ENCODE measurements at places on chromosomes 3 and 15.

DNA sequence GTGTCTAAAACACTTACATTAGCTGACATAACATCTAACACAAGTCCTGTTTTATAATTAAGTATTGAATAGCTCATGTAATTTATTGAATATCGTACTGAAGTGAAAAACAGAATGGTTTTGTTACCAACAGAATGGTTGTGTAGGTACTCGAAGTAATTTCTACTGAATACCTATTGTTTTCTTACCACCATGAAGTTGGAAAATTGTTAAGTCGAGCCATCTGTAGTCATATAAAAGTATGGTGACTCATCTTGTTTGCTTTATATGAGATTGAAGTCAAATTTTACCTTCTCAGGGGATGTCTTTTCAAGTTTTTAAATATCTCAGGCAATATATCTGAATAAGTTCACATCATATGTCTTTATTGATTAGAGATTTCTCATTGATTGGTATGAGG, 37.6 kb downstream of the PIAS1 start:
- no peak for DNase-seq

DNA sequence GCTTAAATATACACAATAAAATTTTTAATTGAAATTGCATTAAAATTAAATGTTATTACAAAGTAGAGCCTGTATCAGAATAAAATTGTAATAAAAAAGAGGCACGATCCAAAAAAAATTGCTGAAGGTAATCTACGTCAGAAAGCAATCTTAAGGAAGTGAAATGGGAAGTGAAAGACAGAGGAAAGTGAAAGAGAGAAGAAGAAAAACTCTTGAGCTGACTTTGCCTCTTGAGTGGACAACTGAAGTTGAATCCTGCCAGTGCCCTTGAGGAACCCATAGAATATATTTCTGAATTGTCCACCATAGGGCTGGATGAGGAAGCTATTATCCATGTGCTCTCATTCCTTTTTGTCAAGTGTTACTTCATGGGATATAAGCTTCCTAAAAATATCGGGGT, 285.1 kb upstream of the STAC start:
- DNase-seq = no peak

GRCh38 chr15:67311731-67312130, 57.1 kb downstream of the IQCH start:
- DNase-seq = no peak

GRCh38 chr3:111143-112069, 85.2 kb upstream of the CHL1 start:
- no peak for DNase-seq

DNA sequence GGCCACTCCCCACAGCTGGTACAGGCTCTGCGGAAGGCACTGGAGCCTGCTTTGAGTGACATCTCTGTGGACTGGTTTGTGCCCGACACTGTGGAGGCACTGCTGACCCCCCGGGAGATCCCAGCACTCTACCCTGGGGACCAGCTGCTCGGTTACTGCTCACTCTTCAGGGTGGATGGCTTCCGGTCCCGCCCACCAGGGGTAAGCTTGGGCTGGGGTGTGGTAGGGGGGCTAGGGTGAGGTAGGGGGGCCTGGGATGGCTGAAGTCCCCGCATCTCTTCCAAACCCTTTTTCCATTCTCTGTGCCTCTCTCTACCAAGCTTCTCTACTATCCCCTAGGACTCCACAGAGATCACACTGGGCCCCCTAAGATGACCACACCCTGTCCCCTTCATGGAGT, 7.8 kb downstream of the VWA5B2 start:
- DNase-seq = no peak

All from CD4-positive, alpha-beta T cell treated with Interleukin-10 for 1 hour (primary cell).